Breast epithelium (tissue), 4 donors: ENCODE measurements at places on chromosomes 11 and 22.

- H3K27me3 ChIP-seq, result no peaks in the 10 kb centered on the region
- peaks cover 18% of the 10 kb centered on the region for H3K4me1 ChIP-seq
- DNase-seq, result no peak
- no peak overlapping the region for H3K4me3 ChIP-seq
- H3K36me3 ChIP-seq, result no peaks in the 10 kb centered on the region
These were observed 18.2 kb downstream of the DAGLA start for GRCh38 chr11:61698173-61698948.

- no peak overlapping the region for H3K4me3 ChIP-seq
- no peaks in the 10 kb centered on the region for H3K36me3 ChIP-seq
- no peaks in the 10 kb centered on the region for H3K27me3 ChIP-seq
- DNase-seq, result no peak
These were observed 34.0 kb downstream of the RTL6 start for GRCh38 chr22:44464000-44464399.

DNA sequence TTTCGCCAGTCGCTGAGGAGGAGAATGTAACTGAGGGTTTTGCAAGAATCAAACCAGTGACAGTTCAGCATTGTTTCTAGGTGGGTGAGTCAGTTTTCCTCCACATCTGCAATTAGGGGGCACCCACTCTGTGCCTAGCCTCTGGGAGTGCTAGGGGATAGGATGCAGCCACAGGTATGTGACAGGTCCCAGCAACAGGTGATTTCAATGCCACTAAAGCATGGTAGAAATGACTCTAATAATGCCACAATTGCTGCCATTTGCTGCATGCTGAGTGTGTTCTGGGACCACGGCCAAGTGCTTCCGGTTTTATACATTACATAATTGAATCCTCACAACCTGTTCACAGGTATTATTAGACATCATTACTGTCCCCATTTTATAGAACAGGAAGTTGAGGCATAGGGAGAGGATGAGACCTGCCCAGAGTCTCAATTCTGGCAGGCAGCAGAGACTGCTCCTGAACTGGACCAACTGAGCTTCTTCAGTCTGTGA is 556 bp downstream of the CRYBB2 start:
- DNase-seq, result no peak
- H3K4me1 ChIP-seq, result no peaks in the 10 kb centered on the region
- H3K4me3 ChIP-seq, result no peak overlapping the region

DNA sequence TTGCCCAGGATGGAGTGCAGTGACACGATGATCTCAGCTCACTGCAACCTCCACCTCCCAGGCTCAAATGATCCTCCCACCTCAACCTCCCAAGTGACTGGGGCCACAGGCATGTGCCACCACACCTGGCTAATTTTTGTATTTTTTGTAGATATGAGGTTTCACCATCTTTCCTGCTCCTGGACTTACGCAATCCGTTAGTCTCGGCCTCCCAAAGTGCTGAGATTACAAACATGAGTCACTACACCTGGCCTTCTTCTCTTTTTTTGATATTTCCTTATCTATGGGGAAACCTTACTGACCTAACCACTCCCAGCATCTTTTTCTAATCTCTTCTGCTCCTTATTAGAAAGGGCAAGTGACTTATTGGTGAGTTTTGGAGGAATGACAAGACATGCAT is 121.7 kb upstream of the CHORDC1 start:
- H3K27ac ChIP-seq, result no peak overlapping the region
- H3K4me3 ChIP-seq, result no peak overlapping the region
- H3K4me1 ChIP-seq, result no peaks in the 10 kb centered on the region

- H3K36me3 ChIP-seq, result no peaks in the 10 kb centered on the region
- H3K27me3 ChIP-seq, result no peaks in the 10 kb centered on the region
- H3K27ac ChIP-seq, result no peak overlapping the region
- H3K4me1 ChIP-seq, result no peaks in the 10 kb centered on the region
These were observed 187.9 kb downstream of the ETS1 start for GRCh38 chr11:128399251-128400121.

- DNase-seq, result no peak
- peak overlapping the region; percentile 82 for H3K27ac ChIP-seq
- H3K36me3 ChIP-seq, result no peaks in the 10 kb centered on the region
- no peaks in the 10 kb centered on the region for H3K4me1 ChIP-seq
- peak overlapping the region; percentile 91 for H3K4me3 ChIP-seq
- no peaks in the 10 kb centered on the region for H3K27me3 ChIP-seq
These were observed 717 bp upstream of the ZNF202 start for GRCh38 chr11:123742031-123742723.

GRCh38 chr22:50208939-50209892 is 8.4 kb downstream of the SELENOO start:
- no peak overlapping the region for H3K4me3 ChIP-seq
- DNase-seq, result no peak
- H3K36me3 ChIP-seq, result no peaks in the 10 kb centered on the region
- H3K4me1 ChIP-seq, result no peaks in the 10 kb centered on the region
- no peak overlapping the region for H3K27ac ChIP-seq
- H3K27me3 ChIP-seq, result no peaks in the 10 kb centered on the region

DNA sequence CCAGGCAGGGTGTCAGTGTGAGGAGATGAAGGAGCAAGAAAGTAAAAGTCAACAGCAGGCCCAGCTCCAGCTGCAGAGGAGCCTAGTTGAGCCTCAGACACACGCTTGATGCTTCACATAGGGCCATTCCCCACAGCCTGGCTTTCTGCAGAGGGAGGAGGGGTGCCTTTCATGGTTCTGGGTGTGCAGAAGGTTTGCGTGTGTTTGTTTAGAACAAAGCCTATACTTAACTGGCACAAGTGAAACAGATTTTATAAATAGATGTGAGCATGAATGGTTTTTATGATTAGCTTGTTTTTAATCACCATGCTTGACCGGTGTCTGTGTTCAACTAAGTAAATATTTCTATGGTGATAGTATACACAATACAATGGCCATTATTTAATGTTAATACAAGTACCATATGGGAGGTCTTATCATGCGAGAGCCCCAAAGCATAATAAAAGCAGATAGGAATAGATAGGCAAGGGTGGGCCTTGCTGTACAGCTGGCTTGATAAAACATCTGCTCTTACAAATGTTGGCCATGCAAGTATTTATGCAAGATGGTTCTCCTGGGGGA is 290.2 kb downstream of the ETS1 start:
- H3K27me3 ChIP-seq, result no peaks in the 10 kb centered on the region
- H3K4me3 ChIP-seq, result no peak overlapping the region
- peak overlapping the region; percentile 1 for H3K27ac ChIP-seq
- no peaks in the 10 kb centered on the region for H3K4me1 ChIP-seq
- H3K36me3 ChIP-seq, result no peaks in the 10 kb centered on the region

GRCh38 chr11:101061606-101062005 is 68.0 kb downstream of the PGR start:
- H3K4me3 ChIP-seq, result no peak overlapping the region
- DNase-seq, result no peak
- H3K27me3 ChIP-seq, result no peaks in the 10 kb centered on the region
- no peak overlapping the region for H3K27ac ChIP-seq
- no peaks in the 10 kb centered on the region for H3K4me1 ChIP-seq

DNA sequence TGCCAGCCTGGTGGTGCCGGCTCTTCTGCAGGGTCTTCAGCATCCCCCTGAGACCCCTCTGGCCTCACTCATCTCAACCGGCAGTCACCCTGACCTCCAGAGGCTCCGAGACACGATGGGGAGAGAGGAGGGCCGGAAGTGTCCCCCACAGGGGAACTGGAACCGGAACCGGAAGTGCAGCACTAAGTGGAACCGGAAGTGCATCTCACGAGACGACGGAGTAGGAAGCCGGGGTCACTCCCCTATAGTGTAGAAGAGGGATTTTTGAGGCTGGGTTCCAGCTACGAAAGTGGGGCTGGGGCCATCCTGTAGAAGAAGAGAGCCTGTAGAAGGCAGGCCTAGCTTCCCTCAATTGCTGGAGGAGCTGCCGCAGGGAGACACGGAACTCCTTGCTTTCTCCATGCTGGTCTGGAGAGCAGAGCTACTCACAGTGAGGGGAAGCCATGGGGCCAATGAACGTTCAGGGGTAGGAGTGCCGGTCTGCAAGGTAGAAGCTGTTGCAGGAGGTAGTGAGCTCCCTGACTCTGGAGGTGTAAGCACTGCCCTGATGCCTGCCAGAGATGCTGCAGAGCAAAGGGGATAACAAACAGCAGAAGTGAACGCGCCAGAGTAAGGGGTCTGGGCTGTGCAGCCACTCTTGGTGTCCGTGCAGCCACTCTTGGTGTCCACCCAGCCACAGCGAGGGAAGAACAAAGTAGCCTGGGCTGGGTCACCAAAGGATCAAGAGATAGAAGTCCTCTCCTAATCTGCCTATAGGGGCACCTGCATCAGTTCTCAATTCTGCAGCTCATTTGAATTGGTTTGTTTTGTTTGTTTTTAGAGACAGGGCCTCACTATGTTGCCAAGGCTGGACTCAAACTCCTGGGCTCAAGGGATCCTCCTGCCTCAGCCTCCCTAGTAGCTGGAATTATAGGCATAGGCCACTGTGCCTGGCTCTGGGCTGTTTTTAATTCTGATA is 21.9 kb downstream of the SCUBE1 start:
- no peak for DNase-seq
- H3K36me3 ChIP-seq, result no peaks in the 10 kb centered on the region
- H3K4me1 ChIP-seq, result no peaks in the 10 kb centered on the region
- H3K27ac ChIP-seq, result no peak overlapping the region
- H3K4me3 ChIP-seq, result no peak overlapping the region

DNA sequence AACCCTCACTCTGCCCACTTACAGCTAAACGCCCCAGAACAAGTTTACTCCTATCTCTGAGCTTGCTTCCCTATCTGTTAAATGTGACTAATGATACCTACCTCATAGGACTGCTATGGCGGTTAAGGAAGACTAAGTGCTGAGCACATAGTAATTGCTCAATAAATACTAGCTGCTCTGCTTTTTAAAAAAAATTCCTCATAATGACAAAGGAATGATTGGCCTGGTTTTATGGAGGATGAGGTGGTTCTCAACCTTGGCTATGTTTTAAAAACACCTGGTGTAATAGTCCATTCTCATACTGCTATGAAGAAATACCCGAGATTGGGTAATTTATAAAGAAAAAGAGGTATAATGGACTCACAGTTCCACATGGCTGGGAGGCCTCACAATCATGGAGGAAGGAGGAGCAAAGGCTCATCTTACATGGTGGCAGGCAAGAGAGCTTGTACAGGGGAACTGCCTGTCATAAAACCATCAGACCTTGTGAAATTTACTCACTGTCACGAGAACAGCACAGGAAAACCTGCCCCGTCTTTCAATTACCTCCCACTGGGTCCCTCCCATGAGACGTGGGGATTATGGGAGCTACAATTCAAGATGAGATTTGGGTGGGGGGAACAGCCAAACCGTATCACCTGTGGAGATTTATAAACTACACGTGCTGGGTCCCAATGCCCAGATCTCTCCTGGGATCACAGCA is 127.2 kb upstream of the SYT13 start:
- no peaks in the 10 kb centered on the region for H3K36me3 ChIP-seq
- DNase-seq, result no peak
- no peaks in the 10 kb centered on the region for H3K4me1 ChIP-seq
- no peak overlapping the region for H3K27ac ChIP-seq

DNA sequence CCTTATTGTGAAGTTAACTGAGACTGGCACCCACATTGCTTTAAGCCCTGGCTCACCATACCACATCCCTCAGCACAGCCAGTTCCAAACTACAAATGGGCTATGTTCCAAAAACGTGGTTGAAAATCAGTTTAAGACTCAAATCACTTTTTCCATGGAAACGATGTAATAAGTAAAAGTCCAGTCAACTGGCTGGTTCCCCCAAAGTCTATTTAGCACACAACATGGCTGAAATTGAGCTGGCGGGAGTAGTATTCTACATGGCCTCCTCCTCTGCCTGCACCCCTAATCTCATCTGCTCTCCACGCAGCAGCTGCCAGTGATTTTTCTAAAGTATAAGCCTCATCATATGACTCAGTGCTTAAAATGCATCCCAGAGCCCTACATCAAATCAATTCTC is 40.9 kb upstream of the BIRC3 start:
- H3K4me1 ChIP-seq, result no peaks in the 10 kb centered on the region
- H3K4me3 ChIP-seq, result no peak overlapping the region
- no peak overlapping the region for H3K27ac ChIP-seq
- DNase-seq, result no peak

DNA sequence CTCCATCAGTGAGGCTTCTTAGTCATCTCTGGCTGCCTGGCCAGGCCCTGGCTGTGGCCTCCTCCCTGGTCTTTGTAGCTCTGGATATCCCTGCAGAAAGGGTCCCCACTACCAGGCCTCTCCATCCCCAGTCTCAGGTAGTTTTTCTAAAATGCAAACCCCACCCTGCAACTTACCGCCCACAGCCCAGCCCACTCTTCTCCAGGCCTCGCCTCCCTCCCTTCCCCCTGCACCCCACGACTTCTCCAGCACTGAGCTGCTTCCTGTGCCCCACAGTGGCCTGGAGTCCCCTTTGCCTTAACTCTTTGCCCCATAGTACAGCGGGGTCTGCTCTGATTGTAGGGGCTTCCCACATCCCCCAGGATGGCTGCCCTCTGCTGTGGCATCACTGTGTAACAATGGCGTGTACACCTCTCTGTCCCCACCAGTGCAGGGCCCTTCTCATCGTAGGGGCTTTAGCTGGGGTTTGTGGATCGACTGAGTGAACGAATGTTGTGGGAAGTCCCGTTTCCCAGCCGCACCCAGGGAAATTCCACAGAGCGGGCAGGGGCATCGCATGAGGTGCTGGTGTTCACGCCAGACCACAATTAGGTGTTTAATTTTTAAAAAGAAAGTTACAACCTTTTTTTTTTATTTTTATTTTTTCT is 111.6 kb downstream of the BCR start:
- no peaks in the 10 kb centered on the region for H3K36me3 ChIP-seq
- no peak overlapping the region for H3K4me3 ChIP-seq
- DNase-seq, result no peak
- peak overlapping the region; percentile 43 for H3K27ac ChIP-seq

DNA sequence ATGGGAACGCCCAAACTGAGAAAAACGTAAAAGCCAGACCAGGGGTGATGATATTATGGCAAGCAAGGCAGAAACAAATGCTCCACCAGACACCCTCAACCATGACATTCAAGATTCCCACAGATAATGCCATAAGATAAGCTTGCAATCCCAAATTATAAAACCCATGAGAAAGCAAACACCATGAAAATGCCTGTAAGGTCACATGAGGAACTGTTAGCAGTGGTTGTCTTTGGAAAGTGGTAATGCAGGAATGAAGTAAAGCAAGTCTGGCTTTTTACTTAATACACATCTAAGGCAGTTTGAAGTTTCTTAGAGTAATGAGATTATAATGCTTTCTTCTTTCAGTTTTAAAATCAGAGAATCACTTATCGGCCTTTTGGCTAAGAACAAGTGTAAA is 111.0 kb downstream of the MN1 start:
- H3K4me3 ChIP-seq, result no peak overlapping the region
- no peaks in the 10 kb centered on the region for H3K27me3 ChIP-seq
- no peaks in the 10 kb centered on the region for H3K36me3 ChIP-seq
- no peaks in the 10 kb centered on the region for H3K4me1 ChIP-seq

- peaks cover 8% of the 10 kb centered on the region for H3K4me1 ChIP-seq
- H3K36me3 ChIP-seq, result no peaks in the 10 kb centered on the region
- no peaks in the 10 kb centered on the region for H3K27me3 ChIP-seq
- no peak overlapping the region for H3K27ac ChIP-seq
These were observed 2.9 kb downstream of the LDLRAD3 start for GRCh38 chr11:35946766-35947165.
